ENCODE measurements at places on chromosomes 5 and 9.
A peak's percentile ranks its signal among the peaks of the same experiment; 100 is the strongest.

- no peak for DNase-seq
Observed at GRCh38 chr5:140060816-140061215, 17.7 kb upstream of the NRG2 start.

DNA sequence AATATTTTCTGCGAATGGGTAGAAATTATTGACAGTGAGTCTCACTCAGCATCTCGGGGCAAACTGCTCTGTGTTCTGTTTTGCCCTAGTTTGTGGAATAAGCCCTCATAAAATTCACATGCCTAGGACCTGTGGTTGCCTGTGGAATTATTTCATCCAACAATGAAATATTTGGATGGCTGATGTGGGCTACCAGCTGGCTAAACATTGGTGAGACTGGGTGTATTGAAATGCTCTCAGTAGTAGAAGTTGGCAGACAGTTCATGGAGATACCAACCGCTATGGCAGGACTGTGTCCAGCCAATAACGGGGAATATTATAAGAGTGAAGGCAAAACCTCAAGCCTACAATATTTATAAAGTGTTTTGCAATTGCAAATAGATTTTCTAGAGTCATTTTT, 344.1 kb upstream of the RPS23 start:
- no peak for DNase-seq

DNA sequence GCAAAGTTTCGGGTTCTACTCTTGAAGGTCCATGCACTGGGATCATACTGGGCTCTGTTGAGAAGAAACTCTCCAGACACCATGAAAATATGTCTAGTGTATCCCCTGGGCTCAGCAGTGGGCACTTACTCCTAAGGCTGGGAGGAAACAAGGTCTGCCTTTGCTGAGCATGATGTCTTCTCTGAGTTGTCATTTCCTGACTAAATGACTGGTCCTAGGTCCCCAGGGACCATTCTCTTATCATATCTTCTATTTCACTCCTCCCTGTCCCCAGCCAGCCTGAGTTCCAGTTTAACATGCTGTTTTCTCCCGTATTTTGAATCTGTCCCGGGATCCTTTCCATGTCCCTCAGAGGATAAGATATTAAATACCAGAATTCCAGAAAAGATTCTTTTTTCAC, 225.4 kb downstream of the MTRR start:
- no peak for DNase-seq

GRCh38 chr5:118519466-118519865, 468.9 kb downstream of the DTWD2 start:
- DNase-seq, result no peak

DNA sequence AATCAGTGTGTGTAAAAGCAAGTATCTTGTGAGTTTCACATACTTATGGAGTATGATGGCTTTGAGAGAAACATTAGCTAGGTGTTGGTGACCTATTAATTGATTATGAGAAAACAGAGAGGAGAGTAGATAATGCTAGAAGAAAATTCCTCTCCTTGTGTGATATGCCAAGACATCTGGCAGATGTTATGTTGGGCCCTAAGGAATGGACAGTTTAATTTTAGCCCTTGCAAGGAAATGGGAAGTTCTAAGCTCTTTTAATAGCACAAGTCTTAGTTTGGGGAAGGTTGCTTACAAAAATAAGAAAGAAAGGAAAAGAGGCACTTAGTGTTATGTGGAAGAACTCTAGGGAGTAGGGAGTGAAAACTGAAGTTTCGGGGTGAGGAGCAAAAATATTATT, 5.1 kb downstream of the ZNF462 start:
- no peak for DNase-seq

DNA sequence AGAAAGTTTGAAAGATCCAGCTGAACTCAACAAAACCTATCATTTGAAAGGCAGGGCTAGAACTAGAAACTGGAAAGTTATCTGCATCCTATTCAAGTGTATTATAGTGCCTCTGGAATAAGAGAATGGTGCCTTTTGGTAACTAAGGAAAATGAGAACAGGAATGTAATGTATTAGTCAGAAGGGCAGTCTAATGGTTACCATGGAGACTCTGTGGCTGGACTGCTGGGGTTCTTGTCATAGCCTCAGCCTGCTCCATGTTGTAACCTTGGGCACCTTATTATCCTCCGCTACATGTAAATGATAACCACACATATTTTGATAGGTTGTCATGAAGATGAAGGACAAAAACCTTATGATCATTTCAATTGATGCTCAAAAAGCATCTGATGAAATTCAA, 24.6 kb upstream of the IFNB1 start:
- DNase-seq, result no peak

- no peak for DNase-seq
Observed at GRCh38 chr9:1554081-1555035, 460.8 kb upstream of the SMARCA2 start.

GRCh38 chr9:36039696-36040095, 3.0 kb downstream of the RECK start:
- DNase-seq, result no peak

- no peak for DNase-seq
Observed at GRCh38 chr9:126159430-126160060, 167.1 kb upstream of the MVB12B start.

- no peak for DNase-seq
Observed at GRCh38 chr5:6840136-6840793, 127.0 kb downstream of the TENT4A start.

DNA sequence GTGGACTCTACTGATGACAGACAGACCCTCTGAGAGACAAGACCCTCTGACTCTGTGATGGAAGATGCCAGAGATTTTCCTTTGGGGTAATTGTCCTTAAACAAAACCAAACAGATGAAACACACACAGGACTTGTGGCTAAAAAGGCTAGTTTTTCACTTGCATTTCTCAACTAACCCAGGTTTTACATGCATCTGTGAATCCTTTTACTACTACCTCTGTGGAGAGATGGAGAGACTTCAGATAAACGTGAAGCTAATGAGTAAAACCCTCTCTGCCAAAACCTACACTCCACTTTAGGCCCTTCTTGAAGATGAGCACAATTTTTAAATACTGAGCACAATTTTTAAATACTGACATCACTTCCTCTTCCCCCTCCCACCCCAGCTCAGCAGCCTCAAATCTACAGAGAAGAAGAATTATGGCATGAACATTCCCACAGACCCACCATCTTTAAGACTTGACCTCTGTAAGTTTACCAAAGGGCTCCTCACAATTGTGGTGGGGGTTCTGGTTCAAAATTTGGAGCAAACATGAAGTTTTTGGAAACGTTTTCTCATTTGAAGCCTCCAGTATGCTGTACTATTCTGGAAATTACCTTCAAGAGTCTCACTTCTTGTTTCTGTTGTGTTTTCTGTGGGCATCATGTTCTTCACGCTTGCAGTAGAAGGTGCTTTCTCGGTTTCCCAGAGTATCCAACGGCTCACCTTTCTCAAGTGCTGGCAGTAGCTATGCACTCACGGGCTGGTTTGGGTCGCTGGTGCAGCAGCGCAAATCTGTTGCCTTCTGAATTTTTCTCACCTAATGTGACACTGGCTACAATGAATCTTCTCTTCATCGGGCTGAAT, 42.7 kb downstream of the ACER2 start:
- no peak for DNase-seq

GRCh38 chr5:24539613-24540012, 105.2 kb downstream of the CDH10 start:
- peak; percentile 67 for DNase-seq

DNA sequence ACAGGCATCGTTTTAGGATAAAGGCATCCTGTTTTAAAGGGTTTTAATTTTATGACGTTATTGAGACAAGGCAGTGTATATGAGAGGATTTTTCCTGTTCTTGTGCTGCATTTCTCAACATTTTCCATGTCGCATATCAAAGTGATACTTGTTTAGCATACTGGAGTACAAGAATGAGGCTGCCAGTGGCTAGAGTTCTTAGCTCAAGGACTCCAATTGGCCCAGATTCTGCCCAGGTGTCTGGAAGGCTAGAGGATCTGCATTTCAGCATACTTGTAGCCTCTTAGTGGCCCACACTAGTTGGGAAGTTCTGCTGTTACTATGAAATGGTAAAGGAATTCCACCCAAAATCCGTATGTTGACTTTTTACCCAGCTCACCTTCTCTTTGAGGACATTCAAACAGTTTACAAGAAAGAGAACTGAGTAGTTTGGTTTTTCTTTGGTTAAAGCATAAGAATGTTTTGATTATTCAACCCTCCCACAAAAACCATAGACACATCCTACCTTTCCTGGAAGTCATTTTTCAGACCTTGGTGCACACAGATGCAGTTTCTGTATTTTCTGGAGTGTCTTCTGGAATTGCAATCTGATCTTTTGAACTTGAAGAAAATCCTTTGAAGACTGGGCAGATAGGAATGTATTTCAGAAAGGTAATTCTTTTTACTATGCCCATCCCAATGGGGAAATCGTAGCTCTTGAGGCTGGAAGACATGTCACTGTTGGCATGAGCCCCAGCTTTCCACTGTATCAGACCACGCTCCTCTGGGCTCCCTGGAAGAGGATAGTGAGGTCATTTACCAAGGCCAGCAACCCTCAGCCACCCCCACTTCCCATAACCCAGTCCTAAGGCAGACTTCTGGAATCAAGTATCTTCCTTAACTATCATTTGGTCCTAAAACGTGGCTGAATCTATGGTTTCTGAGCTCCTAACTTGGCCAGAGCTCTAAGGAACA, 11.3 kb downstream of the SLC23A1 start:
- no peak for DNase-seq

DNA sequence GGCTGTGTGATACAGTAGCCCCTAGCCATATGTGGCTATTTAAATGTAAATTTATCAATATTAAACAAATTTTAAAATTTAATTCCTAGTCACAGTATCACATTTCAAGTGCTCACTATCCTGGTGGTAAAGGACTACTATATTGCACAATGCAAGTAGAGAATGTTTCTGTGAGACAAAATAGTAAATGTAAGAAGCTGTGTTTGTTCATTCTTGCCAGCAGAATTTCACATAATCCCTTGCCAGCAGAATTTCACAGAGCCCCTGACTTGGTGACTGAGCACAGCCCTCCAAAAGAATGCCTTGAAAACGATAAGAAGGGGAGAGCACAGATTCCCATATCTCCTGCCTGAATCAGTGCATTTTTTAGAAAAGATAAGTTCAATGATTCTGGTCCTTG, 75.9 kb upstream of the SELENOP start:
- no peak for DNase-seq

GRCh38 chr5:179219661-179220620, 125.3 kb downstream of the ADAMTS2 start:
- DNase-seq, result no peak

DNA sequence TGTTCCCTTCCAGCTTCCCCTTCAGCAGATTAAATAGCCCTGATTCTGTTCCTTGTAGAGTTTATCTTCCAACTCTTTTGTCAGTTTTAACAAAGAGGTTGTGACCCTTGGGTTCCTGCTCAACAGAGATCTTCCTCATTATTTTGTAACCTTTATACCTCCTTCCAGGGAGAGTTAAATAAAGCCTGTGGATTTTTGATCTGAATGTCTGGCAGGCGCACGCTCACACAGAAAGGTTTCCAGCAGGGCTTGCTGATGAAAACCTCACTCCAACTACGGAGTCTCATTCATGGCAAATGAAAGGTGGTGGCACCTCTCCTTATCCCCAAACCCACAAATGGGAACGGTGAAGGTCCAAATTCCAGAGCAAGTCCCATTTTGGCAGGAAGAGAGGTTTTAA, 129.0 kb downstream of the SREK1 start:
- no peak for DNase-seq

DNA sequence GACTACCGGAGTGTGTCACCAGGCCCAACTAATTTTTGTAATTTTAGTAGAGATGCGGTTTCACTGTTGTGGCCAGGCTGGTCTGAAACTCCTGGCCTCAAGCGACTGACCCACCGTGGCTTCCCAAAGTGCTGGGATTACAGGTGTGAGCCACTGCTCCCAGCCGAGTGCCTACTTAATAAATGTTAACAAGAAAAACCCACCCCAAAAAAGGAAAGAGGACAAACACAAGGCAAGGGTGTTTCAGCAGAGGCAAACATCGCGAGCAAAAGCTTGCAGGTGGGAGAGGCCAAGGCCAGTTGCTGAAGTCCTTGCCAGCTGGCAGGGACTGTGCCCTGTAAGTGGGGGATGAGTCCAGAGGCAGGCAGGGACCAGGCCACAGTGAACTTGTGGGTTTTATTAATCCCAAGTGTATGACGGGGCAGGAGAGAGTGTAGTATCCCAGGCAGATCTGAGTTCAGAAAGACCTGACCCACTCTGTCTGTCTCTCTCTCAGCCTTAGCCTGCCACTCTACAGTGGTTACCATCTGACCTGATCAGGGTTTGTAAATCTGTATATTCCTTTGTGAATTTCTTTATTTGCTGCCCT, 6.4 kb upstream of the FPGS start:
- DNase-seq, result no peak

- DNase-seq, result no peak
Observed at GRCh38 chr9:114884787-114885452, 45.5 kb downstream of the TNFSF8 start.

DNA sequence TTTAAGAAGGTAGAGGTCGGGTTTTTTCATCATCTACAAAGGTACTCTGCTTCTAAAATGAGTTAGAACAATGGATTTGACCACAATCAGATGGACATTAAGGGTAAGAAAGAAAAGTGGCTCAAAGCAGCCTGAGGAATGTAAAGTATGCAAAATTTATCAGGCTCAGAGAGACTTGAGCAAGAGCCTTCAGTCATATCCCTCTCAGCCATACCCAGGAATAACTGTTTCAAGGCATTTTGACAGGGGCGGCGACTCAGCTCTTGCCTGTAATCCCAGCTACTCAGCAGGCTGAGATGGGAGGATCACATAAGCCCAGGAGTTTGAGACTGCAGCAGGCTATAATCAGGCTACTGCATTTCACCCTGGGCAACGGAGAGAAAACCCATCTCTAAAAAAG, 38.8 kb upstream of the ANXA2R start:
- DNase-seq, result no peak

DNA sequence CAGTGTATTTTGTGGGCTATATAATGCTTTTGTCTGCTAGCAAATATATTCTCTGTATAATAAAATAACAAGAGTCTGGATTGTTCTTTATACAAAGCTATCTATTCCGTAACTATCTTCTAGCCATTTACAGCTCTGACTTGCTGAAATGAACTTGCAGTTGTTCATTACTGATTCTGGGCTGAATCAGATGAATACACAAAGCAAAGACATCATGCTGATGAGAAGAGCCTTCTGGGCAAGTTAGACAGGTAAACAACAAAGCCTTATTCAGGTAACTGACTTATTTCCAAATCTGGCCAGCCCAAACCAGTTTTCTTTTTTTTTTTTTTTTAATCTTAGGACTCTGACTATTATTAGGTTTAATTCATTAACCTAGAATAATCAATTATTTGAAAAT, 255.5 kb downstream of the KIAA0825 start:
- DNase-seq, result peak; percentile 8

All from NCI-H2081 treated with DMSO at 0.1 percent for 48 hours (cell line).